ENCODE measurements at places on chromosomes 7 and 10.

DNA sequence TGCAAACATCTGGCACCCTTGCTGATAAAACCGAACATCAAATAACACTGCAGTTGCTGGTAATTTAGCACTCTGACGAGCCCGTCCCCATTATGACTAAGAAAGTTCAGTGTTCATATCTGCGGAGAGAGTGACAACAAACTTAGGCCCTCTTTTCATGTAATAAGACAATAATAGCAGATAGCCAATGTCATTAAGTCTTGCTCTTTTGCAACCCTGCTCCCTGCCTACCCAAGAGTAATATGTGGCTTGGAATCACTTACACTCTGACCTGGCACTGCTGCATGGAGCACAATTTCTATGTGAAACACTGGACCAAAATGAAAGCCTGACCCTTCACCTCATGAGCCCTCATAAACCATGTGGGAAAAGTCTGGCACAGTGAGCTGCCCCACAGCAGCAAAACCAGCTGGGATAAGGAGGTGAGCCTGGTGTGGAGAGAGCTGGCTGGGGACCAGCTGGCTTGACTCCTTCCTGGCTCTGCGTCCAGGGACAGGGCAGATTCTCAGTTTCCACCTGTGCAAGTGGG lies 86.5 kb downstream of the HIPK2 start:
- DNase-seq, result no peak

GRCh38 chr7:47078241-47078640 lies 503.7 kb downstream of the TNS3 start:
- DNase-seq, result no peak

- DNase-seq, result peak; percentile 48
Measured at GRCh38 chr10:59622320-59623132, 87.1 kb downstream of the SLC16A9 start.

- DNase-seq, result no peak
Measured at GRCh38 chr7:95190515-95190914, 133.8 kb downstream of the PON1 start.

- no peak for DNase-seq
Measured at GRCh38 chr7:51016546-51016945, 233.8 kb upstream of the GRB10 start.

- no peak for DNase-seq
Measured at GRCh38 chr7:20738518-20739481, 47.9 kb downstream of the SP8 start.

GRCh38 chr10:101233863-101234262 lies 4.6 kb upstream of the LBX1 start:
- no peak for DNase-seq

GRCh38 chr10:50937230-50937907 lies 51.9 kb upstream of the A1CF start:
- DNase-seq, result no peak

Data from nephron progenitor cell (in vitro differentiated cells).